ENCODE measurements at places on chromosomes 13 and 19.

GRCh38 chr13:29065142-29065541 is 245.0 kb downstream of the MTUS2 start:
- no peak for DNase-seq

- no peak for DNase-seq
These were observed 46.5 kb downstream of the RFX2 start for GRCh38 chr19:6063576-6064335.

- DNase-seq: no peak
These were observed 18.3 kb upstream of the IRS2 start for GRCh38 chr13:109804654-109805053.

GRCh38 chr13:22979952-22980351 is 200.8 kb upstream of the SGCG start:
- DNase-seq: no peak

- no peak for DNase-seq
These were observed 143.1 kb downstream of the ZNF737 start for GRCh38 chr19:20422216-20423205.

- DNase-seq: no peak
These were observed 1.1 kb upstream of the SHC2 start for GRCh38 chr19:461721-462551.

GRCh38 chr19:35718345-35719041 is 690 bp downstream of the KMT2B start:
- peak; percentile 56 for DNase-seq

DNA sequence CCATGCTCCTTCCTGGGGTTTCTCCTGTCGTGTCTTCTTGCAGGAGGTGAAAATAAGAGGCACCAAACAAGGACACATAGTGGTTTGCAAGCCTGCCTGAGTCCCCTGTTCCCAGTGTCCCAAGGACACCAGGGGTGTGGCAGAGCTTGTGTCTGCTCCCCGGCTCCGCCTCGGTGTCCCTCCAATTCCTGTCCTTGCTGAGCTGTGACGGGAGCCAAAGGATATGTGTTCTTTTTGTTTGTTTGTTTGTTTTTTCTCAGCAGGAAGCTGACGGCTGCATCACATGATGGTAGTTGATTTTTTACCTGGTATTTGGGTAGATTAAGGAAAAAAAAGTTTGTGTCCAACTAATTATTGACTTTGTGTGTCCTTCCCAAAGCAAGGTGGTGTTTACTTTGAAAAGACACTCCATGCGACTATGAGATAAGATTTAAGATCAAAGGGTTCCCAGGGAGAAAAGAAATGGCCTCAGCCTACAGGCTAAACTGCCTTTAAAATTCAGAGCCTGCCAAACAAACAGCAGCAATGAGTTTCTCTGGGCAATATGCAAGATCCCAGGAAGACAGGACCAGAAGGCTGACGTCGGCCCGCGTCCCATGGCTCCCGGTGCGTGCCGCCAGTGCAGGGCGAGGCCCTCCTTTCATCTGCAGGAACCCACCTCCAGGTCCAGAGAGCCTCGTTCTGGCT is 50.8 kb upstream of the XPO4 start:
- DNase-seq: no peak

DNA sequence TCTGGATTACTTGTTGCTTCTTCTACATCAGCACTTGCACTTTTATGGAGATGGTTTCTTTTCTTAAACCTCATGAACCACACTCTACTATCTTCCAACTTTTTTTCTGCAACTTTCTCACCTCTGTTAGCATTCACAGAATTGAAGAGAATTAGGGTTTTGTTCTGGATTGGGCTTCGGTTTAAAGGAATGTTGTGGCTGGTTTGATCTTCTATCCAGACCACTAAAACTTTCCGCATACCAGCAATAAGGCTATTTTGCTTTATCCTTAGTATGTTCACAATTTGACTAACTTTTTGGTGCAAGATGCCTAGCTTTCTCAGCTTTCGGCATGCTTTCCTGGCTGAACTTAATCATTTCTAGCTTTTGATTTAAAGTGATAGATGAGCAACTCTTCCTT is 666.7 kb upstream of the MIR17HG start:
- DNase-seq: no peak

- DNase-seq: no peak
These were observed 166.9 kb downstream of the DLEU7 start for GRCh38 chr13:50676602-50677001.

- DNase-seq: peak; percentile 18
These were observed 412 bp downstream of the ZNF528 start for GRCh38 chr19:52398081-52398441.

GRCh38 chr13:19185865-19186645 is 4.4 kb upstream of the TUBA3C start:
- no peak for DNase-seq

DNA sequence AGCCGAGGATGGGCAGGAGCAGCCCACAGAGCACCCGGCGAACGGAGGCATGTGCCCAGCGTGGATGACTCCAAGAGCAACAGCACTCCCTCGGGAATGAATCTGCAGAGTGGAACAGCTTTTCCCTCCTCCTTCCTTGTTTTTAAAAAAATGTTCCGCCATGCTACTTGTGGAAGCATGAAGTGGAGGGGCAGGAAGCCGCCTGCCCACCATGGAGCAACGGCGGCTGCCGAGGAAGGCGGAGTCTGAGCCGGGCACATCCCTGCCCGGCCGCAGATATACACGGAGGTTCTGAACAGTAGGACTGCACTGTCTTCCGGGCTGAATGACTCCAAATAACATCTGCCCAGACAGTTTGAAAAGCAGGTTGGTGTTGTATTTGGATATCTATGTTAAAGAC is 65.2 kb downstream of the SOX1 start:
- no peak for DNase-seq

- DNase-seq: peak; percentile 25
These were observed 6.3 kb downstream of the ARGLU1 start for GRCh38 chr13:106561551-106562170.

- DNase-seq: no peak
These were observed at the start of gene SIAH3 for GRCh38 chr13:45851171-45851921. SIAH3 (minus strand) TSS chr13:45851753; CDS start chr13:45851629, 124 bp downstream.

GRCh38 chr19:46755077-46755852 is 9.0 kb upstream of the STRN4 start:
- no peak for DNase-seq

DNA sequence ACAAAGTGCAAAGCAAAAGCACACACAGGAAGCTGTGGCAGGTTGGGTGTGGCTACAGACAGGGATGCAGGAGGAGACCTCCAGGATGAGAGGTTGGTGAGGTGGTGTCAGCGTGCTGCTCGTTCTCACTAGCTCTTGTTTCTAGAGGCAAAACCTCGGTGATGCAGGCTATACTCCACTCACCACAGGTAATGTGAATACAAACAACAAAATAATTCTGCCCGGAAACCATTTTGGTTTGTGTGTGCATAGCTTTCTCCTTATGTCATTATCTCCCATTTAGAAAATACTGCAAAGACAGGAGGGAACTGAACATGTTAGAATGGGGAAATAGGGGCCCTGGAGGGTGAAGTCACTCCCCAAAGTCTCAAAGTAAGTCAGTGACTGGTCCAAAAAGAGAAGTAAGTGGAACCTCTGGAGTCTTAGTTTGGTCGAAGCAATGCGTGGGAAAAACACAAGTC is 9.4 kb downstream of the LCP1 start:
- DNase-seq: peak; percentile 88

- peak; percentile 77 for DNase-seq
These were observed 5.3 kb downstream of the ABCA7 start for GRCh38 chr19:1045247-1045603.

GRCh38 chr19:31706691-31707620 is 357.7 kb upstream of the TSHZ3 start:
- no peak for DNase-seq

DNA sequence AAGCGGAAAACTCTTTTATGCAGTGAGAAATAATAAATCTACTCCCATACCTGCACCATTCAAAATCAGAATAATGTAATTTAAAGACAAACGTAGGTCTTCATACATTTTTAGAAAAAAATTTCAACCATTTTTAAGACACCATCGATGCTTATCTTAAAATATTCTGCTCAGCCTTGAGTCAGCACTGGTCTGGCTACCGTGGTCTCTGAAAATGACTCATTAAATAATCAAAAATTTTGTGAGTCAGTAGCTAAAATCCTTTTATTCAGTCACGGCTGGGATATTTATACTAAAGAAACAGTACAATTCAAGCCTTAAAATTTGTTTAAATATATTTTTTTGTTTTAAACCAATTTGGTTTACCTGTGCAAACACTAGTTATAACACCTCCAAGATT is 2862.8 kb upstream of the PCDH20 start:
- no peak for DNase-seq

DNA sequence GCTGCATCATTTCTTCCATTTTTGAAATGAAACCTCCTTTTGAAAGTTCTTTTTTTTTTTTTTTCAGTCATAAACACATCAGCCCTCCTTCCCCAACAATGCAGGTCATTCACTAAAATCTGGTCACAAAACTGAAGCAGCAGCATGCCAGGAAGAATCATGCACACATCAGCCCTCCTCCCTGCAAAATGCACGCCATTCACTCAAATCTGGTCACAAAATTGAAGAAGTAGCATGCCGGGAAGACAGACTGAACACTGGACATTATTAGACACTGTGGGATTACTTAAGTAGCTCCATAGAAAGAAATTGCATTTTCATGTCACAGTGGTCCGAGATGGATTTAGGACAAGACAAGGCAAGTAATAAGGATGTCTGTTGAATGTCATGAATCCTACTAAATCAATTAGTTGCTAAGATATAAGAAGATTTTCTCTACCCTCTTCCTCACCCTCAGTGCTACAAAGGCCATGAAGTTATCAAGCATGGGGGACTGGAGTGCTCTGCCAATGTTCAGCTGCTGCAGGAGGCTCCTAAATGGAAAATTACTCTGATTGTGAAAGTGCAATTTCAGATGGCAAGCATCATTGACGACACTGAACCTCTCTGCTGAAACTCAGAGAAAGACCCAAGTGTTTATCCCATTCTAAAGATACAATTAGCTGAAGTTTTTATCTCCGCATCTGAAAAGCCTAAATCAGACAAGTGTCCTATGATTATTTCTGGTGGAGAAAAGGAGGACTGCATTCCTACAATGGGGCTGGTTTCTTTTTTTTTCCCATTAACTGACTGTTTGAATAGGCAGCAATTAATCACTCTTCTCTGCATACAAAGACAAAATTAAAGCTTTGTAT is 913.2 kb downstream of the DIAPH3 start:
- no peak for DNase-seq

GRCh38 chr19:32317086-32317485 is 28.3 kb upstream of the ZNF507 start:
- no peak for DNase-seq

DNA sequence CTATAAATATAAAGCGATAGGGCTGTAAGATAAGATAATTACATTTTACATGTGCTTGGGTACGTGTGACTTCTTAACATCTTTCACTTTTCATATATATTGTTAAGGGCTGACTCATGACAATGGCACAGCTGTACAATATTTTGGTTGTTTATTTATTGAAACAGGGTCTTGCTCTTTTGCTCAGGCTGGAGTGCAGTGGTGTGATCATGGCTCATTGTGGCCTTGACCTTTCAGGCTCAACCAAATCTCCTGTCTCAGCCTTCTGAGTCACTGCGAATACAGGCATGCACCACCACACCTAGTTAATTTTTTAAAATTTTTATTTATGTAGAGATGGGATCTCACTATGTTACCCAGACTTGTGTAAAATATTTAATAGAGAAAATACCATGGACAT is 2532.4 kb upstream of the PCDH20 start:
- no peak for DNase-seq

GRCh38 chr13:105530468-105530867 is 1005.0 kb downstream of the EFNB2 start:
- DNase-seq: no peak

GRCh38 chr13:26568132-26568815 is 10.8 kb downstream of the WASF3 start:
- DNase-seq: no peak

GRCh38 chr13:74969419-74969818 is 512.5 kb downstream of the TBC1D4 start:
- no peak for DNase-seq

DNA sequence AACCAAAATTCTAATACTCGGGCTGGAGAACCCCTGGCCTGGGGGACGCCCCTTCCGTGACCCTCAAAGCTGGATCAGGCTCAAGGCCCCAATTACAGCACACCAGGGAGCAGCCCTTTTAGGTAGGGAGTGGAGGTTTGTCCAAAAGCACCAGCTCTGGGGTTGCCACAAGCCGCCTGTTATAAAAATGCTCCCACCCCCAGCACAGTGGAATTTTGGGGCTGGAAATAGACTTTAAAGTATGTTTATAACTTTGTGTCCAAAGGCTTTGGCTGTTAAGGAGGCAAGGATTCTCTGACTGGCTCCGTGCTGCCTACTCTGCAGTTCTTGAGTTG is 564 bp upstream of the GMIP start:
- DNase-seq: no peak

DNA sequence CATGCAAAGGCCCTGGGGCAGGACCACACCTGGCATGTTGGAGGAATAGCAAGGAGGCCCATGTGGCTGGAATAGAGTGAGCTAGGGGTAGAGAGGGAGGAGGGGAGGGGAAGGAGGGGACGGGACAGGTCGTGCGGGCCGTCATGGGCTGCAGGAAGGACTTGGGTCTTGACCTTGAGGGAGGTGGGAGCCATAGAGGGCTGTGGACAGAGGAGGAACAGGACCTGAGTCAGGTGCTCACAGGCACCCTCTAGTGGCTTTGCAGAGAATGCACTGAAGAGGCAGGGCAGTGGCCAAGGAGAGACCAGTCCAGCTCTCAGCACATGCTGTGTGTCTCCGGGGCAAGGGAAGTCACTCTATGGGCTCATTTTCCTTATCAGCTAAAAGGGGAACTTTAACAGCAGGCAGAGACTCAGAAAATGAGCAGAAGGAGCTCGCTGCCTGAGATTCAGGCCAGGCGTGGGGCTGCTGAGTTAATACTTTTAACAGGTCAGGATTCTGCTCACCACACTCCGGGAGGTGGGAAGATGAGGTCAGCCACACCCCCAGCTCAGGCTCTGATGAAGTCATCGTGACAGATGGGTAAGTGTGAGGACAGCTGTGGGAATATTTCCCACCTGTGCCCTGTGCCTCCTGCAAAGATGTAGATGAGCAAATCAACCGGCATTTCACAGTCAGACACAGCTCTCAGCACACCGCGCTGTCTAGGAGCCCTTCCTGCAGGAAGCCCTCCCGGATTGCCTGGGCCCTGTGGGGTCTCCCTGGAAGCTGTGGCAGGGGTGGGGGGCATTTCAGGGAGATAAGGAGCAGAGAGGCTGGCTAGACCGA is 6.0 kb upstream of the TNFAIP8L1 start:
- DNase-seq: peak; percentile 61

DNA sequence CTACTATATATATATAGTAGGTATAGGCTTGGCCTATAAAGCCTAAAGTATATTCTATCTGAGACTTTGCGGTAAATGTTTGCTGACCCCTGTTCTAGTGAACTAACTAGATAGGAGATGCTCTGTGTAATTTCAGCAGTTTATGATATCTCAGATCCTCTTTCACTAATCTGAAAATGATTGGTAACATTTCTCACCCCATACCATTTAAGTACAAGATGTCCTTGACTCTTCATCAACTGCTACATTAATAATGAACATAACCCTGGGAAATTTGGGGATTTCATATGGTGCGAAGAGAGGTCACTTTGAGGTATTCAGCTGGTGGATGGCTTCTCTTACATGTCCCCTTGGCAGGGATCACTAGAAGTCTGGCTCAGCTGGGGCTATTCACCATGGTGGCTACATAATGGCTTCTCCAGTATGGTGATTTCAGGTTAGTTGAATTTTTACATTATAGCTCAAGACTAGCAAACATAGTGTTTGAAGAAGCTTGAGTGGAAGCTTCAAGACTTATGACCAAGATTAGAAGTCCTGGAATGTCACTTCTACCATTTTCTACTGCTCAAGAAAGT is 103.6 kb upstream of the MYCBP2 start:
- DNase-seq: no peak

Measured in activated CD4-positive, alpha-beta memory T cell treated with anti-CD3 and anti-CD28 coated beads, Interleukin-2, amount 10 ng/mL, durations not matched to agents 7 days and 5 days (primary cell).